ENCODE measurements at places on chromosomes 7 and 10.

GRCh38 chr10:65805993-65806392, 1119.8 kb upstream of the LRRTM3 start:
- no peak for DNase-seq

DNA sequence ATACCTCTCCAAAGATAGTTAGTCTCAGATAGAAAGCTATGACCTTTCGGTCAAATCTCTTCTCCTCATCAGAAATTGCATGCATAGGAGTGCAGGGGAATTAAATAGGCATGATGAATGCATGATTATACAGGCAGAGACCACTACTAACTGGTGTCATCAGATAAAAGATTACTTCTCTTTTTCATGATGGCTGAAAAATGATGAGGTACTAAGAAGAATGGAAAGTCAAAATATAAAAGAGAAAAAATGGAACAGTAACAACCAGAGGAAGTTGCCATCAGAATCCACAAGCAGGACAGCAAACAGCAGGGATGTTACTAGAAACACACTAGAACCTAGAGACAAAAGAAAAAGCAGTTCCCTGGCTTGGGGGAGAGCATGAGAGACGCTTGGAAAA, 31.6 kb downstream of the CTTNBP2 start:
- DNase-seq = no peak

DNA sequence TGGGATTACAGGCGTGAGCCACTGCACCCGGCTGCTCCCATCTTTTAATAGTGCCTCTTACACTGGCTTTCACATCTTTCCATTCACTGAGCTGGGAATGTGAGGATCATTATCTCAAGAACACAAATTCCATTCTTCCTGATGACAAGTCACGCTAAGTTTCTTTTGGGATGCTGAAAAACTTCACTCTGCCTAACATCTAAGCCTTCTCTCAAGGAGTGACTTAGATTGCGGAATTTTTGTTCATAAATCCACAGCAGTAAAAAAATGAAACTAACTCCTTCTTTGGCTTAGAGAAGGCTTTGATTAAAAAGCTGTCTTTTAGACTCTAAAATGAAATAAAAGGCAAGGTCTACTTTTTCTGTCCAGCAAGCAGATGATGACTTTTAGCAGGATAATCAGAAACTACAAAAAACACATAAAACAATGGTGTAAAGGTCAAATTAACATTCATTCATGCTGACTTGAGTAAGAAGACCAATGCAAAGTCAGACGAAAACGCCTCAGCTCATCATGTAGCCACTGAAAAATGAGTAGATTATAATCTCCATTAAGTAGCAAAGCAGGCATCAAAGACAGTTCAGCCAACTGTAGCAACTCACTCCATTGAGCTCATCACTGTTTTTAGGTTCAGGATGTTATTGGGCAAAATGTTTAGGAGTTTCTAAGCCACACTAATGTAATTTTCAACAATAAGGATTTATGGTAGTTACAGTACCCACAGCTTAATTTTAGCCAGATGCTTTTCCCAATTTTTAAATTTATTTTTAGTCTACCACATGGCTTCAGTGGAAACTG, 178.8 kb downstream of the ELMO1 start:
- peak; percentile 6 for DNase-seq

DNA sequence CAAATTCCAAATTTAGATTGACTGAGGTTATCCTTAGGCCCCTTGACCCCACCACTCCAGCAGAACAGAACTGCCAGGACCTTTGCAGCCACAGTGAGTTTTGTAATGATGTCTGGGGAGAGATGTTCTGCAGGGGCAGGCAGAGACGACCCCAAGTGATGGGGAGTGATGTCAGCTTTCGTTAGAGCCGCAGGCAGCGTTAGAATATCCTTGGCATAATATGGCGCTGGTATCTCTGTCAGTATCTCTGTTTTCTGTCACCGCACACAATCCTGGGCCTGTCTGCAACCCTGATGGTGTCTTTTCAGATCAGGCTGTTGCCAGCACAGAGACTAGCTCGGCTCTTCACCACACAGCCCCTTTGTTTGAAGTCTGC, 1083.6 kb downstream of the KCNMA1 start:
- DNase-seq = no peak

DNA sequence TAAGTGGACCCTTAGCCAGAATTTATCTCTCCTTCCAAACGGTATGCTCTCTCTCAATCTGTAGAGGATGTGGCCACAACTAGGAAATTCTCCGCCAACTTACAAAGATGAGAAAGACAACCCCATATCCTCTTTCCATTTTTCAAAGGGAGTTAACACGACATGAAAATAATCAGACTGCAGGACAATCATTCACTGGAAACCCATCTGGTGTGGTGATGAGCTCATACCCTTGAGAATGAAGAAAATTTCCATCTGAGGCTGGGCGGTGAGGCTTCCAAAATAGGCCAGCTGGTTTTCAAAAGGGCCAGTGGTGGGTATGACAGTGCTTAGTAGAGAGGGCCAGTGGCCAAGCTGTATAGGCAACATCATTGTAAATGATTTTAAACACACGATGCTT, 369.6 kb downstream of the FRMD4A start:
- DNase-seq = no peak

DNA sequence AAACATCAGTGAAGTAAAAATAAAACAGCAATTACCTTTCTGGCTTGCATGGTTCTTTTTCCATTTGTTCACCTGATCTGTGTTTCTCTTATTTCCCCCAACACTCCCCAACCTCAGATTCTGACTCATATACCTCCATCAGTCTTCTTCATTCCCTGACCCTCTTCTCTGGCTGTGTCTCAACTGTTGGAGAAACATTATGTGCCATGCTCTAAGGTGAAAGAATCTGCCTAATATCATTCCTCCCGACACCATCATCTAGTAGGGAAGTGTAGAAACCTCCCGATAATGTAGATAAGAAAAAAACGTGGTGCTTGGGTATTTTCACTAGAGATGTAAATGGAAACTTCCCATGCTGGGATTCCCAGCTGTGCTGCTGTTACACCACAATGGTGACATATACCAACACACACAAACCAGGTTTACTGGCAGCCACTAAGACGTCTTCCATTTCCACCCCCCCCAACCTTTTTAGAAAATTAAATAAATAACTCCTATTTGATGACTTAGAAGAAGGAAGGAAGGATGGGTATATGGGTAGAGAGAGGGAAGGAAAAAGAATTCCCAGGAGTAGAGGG, 63.4 kb downstream of the OSBPL3 start:
- DNase-seq = peak; percentile 40

DNA sequence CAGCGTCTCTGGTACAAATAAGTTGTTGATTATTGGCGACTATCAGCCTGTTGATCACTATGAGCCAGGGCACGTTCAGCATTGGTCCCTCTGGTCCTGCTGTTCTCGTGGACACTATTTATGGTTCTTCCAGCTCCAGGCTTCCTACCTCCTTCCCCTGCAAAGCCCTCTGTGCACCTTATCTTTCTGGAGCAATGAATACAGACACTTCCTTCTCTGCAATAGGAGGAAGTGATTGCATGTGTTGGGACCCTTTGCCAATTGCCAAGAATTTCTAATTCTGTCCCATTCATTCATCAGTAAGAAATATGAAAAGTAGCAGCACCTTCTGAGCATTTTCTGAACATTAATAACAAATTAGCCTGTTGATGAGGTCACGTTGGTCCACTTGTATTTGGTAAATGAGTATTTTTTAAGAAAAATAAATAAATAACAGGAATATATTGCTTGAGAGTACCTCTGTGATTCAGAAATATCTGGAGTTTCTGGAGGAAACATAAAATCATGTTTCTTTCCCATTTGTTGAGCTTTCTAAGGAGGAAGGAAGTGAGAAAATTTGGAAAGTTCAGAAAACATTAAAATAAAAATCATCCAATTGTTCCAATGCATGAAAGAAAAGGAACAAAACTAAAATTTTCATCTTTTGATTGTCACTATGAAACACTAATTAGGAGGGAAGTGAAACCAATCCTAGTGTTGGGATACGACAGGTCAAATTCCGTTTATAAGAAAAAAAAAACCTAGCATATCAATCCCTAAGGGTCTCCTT, 259.1 kb upstream of the KLF6 start:
- DNase-seq = no peak

GRCh38 chr7:150629347-150629746, 2.8 kb downstream of the GIMAP6 start:
- DNase-seq = no peak

GRCh38 chr7:25025218-25025671, 45.3 kb upstream of the OSBPL3 start:
- DNase-seq = no peak

DNA sequence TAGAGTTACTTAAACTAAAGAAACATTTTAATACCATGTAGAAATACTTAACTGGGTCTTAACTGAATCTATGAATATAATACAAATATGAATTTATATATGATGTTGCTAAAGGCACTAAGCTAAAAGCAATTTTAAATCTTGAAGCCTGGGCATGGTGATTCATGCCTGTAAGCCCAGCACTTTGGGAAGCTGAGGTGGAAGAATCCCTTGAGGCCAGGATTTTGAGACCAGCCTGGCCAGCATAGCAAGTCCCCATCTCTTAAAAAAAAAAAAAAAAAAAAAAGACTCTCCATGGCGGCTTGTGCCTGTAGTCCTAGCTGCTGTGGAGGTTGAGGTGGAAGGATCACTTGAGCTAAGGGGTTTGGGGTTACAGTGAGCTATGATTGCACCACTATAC, 95.3 kb downstream of the CCSER2 start:
- DNase-seq = no peak

DNA sequence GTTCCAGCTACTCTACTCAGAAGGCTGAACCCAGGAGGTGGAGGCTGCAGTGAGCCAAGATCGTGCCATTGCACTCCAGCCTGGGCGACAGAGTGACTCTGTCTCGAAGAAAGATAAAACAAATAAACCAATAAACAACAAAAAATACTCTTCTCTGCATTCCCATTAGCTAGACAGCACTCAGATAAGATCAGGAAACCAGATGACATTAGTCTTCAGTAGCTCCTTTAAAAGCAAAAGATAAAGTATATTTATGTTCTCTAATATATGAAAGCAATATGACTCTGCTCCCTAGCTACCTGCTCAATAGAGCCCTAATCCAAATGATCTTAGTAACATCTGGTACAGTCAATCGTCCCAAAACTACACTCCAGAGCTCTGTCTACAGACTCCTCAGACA, 212.9 kb downstream of the ELMO1 start:
- no peak for DNase-seq

DNA sequence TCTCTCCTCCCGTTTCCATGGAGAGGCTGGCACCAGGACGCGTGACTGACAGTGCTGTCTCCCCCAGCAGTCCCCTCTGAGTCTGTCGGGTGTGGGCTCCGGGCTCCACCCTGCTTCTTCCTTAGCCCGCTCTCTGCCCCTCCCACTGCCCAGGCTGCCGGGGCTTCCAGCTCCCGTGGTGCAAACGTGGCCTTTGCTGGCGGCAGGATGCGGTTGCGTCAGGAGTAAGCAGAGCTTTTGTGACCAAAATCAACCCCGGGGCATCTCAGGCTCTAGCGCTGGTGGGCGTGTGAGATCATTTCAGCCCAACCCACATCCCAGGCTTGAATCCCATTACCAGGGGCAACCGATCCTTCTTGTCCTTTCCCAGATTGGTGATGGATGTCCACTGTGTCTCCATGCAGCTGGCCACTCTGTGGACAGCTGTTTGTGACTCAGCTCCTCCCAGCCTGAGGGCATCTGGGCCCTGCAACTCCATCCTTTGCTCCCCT, 28.2 kb downstream of the PTPRE start:
- DNase-seq = no peak

DNA sequence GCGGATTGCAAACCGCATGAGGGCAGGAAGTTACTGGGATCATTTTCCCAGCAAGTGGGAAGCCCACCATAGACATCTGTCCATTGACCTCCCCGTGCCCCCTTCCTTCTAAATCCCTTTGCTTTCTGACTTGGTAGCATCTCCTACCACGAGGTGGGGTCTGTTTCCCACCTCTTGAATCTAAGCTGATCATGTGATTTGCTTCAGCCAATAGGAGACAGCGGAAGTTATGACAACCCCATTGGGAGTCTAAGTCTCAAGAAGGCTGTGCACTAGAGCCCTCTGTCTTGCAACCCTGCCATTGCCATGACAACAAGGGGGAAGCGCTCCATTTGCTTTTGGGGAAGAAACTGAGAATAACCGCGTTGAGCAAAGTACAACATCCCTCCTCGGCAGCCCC, 39.2 kb upstream of the CARD11 start:
- no peak for DNase-seq

DNA sequence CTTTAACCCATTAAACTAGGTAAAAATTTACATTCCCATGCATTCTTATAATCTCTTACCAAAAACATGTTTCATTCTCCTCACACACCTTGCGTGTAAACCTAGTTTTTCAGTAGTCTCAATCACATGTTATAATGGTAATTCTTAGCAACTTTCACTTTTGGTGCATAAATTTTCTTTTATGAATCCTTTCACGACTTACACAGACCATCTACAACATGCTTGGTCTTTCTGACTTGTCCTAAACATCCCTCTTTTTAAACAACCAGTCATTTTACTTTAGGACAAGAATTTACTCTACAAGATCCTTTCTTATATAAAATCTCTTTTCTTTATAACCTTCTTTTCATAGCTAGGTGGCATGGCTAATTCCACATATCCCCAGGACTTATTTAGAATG, 25.8 kb downstream of the FBXL13 start:
- DNase-seq = no peak

GRCh38 chr7:149316606-149317005, 54.6 kb downstream of the ZNF783 start:
- no peak for DNase-seq

DNA sequence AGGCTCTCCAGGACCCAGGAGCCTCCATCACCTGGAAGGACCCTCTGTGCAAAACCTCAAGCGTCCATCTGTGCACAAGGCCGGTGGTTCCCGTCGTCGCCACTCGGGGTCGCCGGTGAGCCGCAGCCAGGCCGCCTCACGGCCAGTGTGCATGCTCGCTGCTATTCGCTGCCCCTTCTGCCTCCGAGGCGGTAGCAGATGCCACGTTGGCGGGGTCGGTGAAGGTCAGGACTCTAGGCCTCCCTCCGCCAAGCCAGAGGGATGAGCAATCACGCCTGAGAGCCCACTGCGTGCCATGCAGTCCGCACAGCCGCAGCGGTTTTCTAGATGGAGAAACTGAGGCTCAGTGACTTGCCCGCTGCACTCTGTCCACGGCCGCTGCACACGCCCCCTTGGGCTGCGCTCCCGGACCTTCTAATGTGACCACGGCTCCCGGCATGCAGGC, 5.7 kb downstream of the UPK3B start:
- DNase-seq = peak; percentile 41

- no peak for DNase-seq
Observed at GRCh38 chr7:66326501-66327215, 121.5 kb downstream of the TPST1 start.

DNA sequence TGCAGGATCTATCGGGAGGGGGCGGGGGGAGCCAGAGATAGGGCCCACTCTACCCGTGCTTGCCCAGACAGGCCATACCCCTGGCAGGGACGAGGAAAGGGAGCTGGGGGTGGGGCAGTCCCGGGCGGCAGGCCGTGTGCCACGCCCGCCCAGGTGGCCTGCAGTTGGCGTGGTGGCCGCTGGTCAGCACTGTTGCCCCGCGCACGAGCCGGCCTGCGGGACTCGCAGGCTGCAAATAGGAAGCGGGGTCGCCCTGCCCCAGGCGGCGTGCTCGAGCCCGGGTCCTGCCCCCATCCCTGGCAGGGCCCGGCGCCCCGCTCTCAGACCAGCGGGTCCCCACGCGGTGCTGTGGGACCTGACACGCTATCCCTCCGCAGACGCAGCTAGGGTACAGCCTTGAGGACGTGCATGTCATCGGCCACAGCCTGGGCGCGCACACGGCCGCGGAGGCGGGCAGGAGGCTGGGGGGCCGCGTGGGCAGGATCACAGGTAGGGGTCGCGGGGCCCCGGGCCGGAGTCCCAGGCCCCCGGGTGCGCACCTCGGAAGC, 6.7 kb downstream of the PNLIPRP2 start:
- no peak for DNase-seq

- no peak for DNase-seq
Observed at GRCh38 chr7:150481922-150482321, 31.5 kb downstream of the GIMAP8 start.

GRCh38 chr7:151449990-151450389, 10.0 kb upstream of the CRYGN start:
- no peak for DNase-seq
